Right cardiac atrium (tissue), 5 donors: ENCODE measurements at places on chromosomes 13 and 19. TPM values are rescaled to one million over a fixed set of nuclear protein-coding genes. Genes with fewer than 3 reads are reported as not detected.

The FGF22 gene
- 0.23 TPM for polyA plus RNA-seq

The IL17D gene
- polyA plus RNA-seq: 2.3 TPM

The NLRP5 gene
- not detected for polyA plus RNA-seq

The NOTCH3 gene
- polyA plus RNA-seq: 10.9 TPM

The PTGER1 gene
- not detected for polyA plus RNA-seq

The PSG6 gene
- polyA plus RNA-seq: not detected

The ZNF558 gene
- 7.2 TPM for polyA plus RNA-seq

The LYPD5 gene
- polyA plus RNA-seq: 0.34 TPM

GRCh38 chr19:1037621-1038064, 2.3 kb upstream of the ABCA7 start:
- peak; percentile 54 for DNase-seq

DNA sequence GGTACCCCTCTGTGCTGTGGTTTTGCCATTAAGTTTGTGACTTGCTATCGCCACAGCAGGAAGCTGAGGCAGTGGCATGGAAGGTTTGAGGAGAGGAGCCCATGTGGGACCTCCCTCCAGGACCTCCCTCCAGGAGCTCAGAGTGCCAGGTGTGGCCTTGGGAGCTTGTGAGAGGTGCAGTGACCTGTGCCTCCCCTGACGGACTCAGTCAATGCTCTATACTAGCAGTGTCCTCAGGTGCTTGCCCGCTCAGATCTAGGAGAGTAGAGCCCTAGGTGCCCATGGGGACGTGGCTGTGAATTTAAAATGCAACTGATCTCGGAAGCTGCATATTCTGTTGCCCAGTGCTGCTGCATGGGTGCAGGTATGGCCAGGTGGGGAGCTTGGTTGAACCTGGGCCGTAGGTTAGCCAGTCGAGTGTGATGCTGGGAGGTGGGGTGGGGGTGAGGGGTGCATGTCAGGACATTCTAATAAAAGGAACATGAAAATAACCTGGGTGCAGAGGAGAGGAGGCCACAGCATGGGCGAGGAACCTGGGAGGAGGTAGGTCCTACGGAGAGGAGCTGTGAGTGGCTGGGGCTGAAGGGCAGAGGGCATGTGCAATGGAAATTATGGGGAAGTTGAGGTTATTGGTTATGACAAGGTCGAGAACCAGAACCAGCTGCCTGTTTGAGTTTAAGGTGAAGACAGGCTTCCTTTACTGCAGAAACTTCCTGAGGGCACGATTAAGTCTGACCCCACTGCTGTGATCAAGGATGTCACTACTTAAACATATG, 41.6 kb downstream of the TEX29 start:
- DNase-seq: no peak

- no peak for DNase-seq
These were observed 29.2 kb upstream of the FGF9 start for GRCh38 chr13:21641629-21642028.

DNA sequence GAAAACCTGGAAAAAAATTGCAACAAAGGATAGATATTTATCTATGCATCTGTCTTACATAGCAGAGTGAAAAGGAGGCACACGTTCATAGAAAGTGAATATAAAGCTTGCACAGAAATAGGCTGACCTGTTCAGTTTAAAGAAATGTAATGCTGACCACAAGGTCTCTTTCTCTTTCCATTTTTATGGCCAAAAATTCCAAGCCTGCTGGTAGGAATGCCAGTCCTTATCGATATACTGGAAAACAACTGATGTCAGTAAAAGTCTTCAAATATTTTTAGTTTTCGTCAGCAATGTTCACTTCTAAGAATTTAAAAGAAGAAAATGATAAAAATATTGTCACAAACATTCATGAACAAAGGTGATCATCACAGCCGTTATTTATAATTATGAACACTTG, 59.0 kb upstream of the MCF2L start:
- DNase-seq: no peak

DNA sequence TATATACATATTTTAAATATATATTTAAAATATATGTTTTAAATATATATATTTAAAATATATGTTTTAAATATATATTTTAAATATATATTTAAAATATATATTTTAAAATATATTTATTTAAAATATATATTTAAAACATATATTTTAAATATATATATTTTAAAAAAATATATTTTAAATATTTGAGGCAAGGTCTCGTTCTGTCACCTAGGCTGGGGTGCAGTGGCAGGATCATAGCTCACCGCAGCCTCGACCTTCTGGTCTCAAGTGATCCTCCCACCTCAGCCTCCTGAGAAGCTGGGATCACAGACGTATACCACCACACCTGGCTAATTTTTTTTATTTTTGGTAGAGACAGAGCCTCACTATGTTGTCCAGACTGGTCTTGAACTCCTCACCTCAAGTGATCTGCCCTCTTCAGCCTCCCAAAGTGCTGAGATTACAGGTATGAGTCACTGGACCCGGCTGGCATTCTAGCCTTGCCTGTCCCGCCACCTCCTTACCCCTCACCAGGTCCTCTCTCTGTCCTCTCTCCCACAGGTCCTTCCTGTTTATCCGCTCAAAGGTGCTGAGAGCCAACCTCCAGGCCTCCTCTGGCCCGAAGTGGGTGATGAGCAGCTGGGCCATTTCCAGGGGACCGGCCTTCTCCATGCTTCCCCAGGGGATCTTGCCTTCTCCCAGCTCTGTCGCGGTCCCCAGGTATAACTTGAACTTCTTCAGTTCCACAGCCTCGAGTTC, 564 bp downstream of the NLRP12 start:
- no peak for DNase-seq

DNA sequence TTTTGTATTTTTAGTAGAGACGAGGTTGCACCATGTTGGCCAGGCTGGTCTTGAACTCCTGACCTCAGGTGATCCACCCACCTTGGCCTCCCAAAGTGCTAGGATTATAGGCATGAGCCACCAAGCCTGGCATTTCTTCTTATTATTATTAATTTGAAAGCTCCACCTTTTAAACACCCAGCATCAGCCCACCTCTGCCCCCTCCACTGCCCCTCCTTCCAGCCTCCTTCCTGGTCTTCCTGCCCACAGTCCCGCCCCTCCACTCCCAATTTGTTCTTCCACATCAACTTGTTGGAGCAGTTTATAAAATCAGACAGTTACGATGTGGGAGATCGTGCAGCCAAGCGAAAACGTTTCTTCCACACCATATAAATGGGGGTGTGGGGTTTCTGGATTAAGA, 7.8 kb upstream of the CLIP3 start:
- no peak for DNase-seq

DNA sequence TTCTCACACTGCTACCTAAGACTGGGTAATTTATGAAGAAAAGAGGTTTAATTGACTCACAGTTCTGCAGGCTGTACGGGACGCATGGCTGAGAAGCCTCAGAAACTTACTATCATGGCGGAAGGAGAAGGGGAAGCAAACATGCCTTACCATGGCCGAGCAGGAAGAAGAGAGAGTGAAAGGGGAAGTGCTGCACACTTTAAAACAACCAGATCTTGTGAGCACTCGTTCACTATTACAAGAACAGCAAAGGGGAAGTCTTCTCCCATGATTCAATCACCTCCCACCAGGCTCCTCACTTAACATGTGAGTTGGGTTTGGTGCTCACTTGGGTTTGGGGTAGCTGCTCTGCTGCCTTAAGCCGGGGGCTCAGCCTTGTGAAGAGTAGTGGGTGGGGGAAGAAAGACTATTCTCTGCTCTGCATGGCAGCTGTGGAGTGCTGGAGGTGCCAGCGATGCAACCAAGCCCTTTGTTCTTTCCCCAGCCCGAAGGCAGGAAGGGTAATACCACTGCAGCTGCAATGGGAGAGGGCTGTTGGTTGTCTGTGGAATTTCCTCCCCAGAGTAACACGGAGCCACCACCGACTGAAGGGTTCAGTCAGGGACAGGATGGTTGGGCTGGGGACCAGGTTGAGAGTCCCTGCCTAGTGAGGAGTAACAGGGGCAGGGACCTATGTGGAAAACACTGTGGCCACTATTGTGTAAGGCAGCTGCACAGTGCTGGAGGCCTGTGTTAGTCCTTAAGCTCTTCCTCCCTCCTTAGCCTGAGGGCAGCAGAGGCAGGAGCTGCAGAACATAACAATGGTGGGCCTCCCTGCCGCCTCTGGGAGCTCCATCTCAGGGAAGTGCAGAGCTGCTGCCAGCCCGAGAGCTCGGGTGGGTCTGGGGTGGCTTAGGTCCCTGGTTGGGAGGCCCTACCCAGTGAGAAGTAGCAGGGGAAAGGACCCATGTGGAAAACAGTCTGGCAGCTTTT, 1262.5 kb downstream of the EFNB2 start:
- no peak for DNase-seq

- no peak for DNase-seq
These were observed 11.3 kb downstream of the CACNG6 start for GRCh38 chr19:54002495-54003315.

DNA sequence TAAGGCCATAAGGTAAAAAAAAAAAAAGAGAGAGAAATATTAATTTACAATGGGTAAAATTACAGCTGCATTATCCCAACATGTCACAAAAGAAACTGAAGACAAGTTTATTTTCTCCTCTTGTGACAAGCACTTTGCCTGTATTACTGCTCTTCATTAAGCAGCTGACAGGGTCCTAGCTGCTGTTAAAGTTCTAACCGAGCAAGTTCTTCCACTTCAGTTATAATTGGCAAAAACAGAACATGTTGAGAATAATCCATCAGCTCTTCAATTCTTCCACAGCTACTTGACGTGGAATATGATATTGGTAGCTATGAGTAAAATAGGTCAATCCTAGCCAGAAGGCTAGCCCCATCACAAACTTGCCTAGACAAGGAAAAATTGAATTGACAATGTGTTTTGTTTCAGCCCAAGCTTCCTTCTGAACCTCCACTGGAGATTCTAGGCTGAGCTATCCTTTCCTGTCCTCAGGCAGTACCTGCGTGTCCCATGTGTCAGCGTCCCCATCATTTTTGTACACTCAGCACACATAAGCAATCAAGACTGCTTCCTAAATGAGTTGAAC, 32.2 kb upstream of the DOCK9 start:
- DNase-seq: no peak

- DNase-seq: peak; percentile 9
These were observed 48.6 kb downstream of the UBL3 start for GRCh38 chr13:29801737-29802305.

- no peak for DNase-seq
These were observed 1.0 kb upstream of the NCCRP1 start for GRCh38 chr19:39195755-39196154.

GRCh38 chr19:54532528-54532927, 29.9 kb downstream of the LAIR2 start:
- no peak for DNase-seq

GRCh38 chr13:39129213-39129612, 91.0 kb downstream of the NHLRC3 start:
- DNase-seq: no peak

GRCh38 chr13:71758828-71759227, 108.2 kb downstream of the DACH1 start:
- DNase-seq: no peak

GRCh38 chr19:41570639-41571112, 5.3 kb upstream of the CEACAM21 start:
- DNase-seq: peak; percentile 95

GRCh38 chr19:19409631-19410030, 4.2 kb downstream of the GATAD2A start:
- no peak for DNase-seq

GRCh38 chr13:85040215-85040614, 759.0 kb downstream of the SLITRK6 start:
- DNase-seq: no peak

- no peak for DNase-seq
These were observed 84.8 kb downstream of the PCDH17 start for GRCh38 chr13:57716295-57716694.
